H9 (cell line): ENCODE measurements at places on chromosomes 12 and 14. TPM values are rescaled to one million over a fixed set of nuclear protein-coding genes. Genes with fewer than 3 reads are reported as not detected.

GRCh38 chr12:1093166-1093751 lies 102.2 kb downstream of the ERC1 start:
- H3K27ac ChIP-seq: no peak overlapping the region
- no peaks in the 10 kb centered on the region for H3K27me3 ChIP-seq
- no peak overlapping the region for H3K4me3 ChIP-seq
- H3K36me3 ChIP-seq: no peaks in the 10 kb centered on the region

GRCh38 chr12:50162230-50162629 lies 4.9 kb downstream of the CERS5 start:
- no peak overlapping the region for H3K27ac ChIP-seq
- H3K4me3 ChIP-seq: no peak overlapping the region
- peaks cover 18% of the 10 kb centered on the region for H3K36me3 ChIP-seq
- H3K4me1 ChIP-seq: no peaks in the 10 kb centered on the region
- H3K27me3 ChIP-seq: no peaks in the 10 kb centered on the region

SYNDIG1L gene
- total RNA-seq: 0.22 and 0.33 TPM in 2 replicates

DNA sequence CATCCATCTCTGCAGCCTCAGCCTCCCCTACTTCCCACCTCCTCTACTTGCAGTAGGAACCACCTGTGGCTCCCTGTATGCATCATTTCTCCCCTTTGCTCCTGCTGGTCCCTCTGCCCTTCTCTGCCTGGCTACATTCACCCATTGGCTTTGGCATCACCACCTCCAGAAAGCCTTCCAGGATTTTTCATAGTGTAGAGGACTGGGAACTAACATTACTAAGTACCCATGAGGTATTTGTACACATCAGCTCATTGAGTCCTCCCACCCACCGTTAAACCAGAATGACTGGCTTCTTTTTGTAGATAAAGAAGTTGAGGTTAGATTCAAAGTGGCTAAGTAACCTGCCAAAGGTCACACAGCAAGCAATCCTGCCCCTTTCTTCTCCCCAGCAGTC lies 17.1 kb downstream of the SYNE3 start:
- no peaks in the 10 kb centered on the region for H3K27me3 ChIP-seq
- H3K4me1 ChIP-seq: no peaks in the 10 kb centered on the region
- no peak overlapping the region for H3K27ac ChIP-seq
- H3K4me3 ChIP-seq: no peak overlapping the region
- no peak for DNase-seq

NT5DC3 gene
- total RNA-seq: 13.3 and 13.6 TPM in 2 replicates

DNA sequence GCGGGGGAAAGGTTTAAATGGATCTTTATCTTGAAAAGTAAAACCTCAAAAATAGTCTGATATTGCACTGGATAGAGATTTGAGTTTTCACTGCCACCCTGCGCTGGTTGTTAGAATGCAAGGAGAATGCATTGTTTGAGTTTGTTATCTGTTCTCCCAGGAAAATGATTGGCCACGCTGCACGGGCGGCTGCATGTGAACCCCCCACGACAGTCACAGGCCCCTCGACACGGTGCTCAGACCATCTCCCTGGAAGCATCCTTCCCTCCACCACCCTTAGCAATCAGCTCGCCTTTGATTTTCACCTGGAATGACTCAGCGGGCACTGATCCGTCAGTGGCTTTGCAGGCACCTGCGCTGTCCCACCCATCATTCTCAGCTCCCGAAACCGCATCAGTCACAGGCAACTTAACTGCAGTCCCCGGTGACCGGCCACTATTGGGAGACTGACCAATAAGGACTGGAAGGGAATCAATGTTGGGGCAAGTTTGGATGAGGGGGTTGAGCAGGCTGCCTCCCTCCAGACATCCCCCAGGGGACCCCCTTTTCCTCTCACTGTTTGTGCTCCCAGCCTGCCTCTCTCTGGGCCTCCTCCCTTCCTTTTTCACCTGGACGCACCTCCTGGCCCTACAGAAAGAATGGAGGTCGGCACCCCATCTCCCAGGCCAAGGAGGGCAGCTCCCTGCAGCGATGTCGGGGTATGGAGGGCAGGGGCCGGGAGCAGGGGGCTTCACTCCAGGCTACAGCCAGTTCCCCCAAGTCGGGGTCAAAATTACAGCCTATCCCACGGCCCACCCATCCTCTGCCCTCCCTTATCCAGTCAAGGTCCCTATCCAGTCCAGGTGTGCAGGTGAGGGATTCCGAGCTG lies 28.5 kb upstream of the C14orf180 start:
- no peaks in the 10 kb centered on the region for H3K27me3 ChIP-seq
- H3K4me1 ChIP-seq: no peaks in the 10 kb centered on the region
- DNase-seq: no peak

DNA sequence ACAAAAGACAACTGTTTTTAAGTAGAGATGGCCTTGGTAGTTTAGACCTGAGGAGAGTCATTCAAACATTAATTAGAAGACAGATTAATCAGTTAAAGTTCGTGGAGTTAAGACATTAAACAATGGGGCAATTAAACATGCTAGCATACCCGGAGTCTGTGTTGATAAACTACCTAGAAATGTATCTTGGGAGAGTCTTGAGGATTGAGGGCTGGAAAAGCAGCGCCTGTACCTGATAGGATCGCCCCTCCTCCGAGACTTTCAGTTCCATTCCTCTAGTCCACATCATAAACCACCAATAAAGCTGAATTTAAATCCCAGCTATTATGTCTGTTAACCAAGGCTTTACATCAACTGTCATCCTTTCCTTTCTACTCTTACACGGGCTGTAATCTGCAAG lies 1.0 kb upstream of the KRAS start:
- H3K36me3 ChIP-seq: peaks cover 11% of the 10 kb centered on the region
- H3K27me3 ChIP-seq: no peaks in the 10 kb centered on the region
- no peak overlapping the region for H3K27ac ChIP-seq
- peaks cover 7% of the 10 kb centered on the region for H3K4me1 ChIP-seq
- H3K4me3 ChIP-seq: peak overlapping the region; percentile 97
- no peak for DNase-seq

DNA sequence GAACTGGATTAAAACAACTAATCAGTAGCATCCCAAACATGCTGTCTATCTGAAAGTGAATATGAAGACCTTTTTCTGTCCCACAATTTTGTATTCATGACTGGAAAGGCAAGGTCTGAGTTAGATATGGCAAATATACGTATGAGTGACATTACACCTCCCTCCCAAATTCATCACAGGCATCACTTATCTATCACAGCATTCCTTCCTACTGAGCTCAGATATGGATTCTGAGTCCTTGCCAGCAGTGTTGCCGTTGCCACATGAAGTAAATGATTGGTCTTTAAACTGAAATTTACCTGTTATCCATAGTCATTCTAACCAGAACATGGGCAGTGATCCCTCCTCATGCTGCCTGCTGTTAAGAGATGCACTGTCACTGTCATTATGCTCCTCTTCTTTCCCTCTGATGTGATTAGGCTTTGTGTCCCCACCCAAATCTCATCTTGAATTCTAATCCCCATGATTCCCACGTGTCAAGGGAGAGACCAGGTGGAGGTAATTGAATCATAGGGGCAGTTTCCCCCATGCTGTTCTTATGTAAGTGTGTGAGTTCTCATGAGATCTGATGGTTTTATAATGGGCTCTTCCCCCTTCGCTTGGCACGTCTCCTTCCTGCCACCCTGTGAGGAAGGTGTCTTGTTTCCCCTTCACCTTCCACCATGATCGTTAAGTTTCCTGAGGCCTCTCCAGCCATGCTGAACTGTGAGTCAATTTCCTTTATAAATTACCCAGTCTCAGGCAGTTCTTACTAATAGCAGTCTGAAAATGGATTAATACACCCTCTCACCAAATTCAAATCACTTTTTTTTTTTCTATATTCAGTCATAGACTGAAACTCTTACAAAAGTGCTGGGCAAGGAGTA lies 288.4 kb downstream of the NUAK1 start:
- DNase-seq: no peak
- no peaks in the 10 kb centered on the region for H3K27me3 ChIP-seq
- H3K4me1 ChIP-seq: no peaks in the 10 kb centered on the region

TMEM52B gene
- not detected in 2 replicates for total RNA-seq

CIROP gene
- not detected in 2 replicates for total RNA-seq

DNA sequence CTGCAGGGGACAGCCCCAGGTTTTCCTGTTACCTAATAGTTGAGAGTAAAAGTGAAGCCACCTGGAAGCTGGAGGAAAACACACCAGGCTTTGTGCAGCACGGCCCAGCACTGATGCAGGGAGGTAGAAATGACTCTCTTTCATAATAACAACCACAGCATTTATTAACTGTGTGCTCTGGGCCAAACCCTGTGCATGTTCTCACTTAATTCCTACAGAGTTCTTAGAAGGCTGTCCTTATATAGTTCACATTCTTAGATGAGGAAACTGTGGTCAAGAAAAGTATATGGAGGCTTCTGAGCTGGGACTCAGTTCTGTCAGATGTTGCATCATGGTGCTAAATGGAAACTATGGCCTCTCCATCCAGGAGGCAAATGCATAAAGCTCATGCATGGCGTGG lies 100.0 kb downstream of the PAPOLA start:
- H3K27me3 ChIP-seq: no peaks in the 10 kb centered on the region
- no peak overlapping the region for H3K27ac ChIP-seq
- no peaks in the 10 kb centered on the region for H3K4me1 ChIP-seq
- H3K4me3 ChIP-seq: no peak overlapping the region

TSPAN19 gene
- total RNA-seq: not detected in 2 replicates

- H3K27me3 ChIP-seq: no peaks in the 10 kb centered on the region
- no peaks in the 10 kb centered on the region for H3K4me1 ChIP-seq
These were observed 31.5 kb downstream of the HEATR5A start for GRCh38 chr14:31388687-31389413.

DNA sequence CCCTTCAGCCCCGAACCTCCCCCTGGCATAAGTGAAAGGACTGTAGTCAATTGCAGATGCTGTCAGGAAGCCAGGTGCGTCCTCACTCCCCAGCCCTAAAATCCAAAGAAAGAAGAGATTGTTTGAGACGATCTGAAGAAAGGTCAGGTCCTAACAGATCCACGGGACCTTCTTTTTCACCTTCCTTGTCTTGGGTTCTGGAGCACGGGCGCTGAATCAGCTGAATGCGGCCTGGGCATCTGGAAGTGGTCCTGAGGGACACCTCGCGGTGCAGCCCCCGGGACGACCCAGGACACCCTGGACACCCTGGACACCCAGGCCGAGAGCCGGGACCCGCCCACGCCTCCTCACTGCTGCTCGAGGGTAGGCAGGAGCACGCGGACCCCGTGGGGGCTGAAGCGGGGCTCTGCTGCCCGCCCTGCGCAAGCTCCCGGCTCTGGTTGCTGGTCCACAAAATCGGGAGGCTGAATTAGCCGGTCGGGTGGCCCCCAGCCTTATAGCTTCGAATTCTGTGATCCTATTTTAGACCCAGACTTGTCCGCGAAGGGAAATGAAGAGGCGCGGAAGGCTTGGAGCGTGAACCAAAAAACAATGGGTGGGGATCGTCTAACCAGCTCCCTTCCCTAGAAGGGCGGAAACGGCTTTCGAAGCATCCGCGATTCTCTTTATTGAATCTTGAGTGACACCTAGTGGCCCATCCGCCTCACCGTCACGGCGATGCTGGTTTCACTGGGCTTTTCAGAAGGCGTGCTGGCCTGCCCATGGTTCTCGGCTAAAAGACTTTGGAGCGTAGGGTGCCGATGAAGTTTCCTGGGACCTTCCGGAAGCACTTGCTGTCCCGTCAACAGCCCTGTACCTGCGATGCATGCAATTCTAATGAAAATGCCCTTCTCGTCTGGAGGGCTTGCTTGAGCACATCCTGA lies 46.4 kb upstream of the PLXNC1 start:
- no peaks in the 10 kb centered on the region for H3K36me3 ChIP-seq
- no peak overlapping the region for H3K27ac ChIP-seq
- H3K4me3 ChIP-seq: peak overlapping the region; percentile 78
- 0 out of 2 replicates have a peak, but pooled peaks cover 2% of the 10 kb centered on the region for H3K4me1 ChIP-seq

KRT80 gene
- total RNA-seq: 0.07 TPM in 1 of 2 replicates, not detected in the other

DNA sequence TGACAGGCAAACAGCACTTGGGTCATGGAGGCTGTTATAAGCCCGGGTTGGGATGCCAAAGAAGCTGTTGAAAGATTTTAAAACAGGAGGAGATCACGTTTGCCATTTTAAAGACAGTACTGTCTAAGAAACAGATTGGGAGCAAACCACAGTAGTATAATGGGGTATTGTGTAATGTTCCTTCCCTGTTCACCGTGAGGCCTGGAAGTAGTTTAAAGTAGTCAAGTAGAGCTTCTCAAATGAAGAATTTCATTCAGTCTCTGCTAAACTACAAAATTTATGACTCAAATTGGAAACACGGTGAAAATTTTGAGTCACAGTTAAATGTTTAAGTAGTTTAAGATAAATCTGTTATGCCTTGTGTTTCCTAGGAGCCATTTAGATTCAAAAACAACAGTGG lies 35.8 kb downstream of the ATP2A2 start:
- no peaks in the 10 kb centered on the region for H3K27me3 ChIP-seq
- DNase-seq: no peak
- H3K36me3 ChIP-seq: peaks cover 23% of the 10 kb centered on the region; the same call in 2 of the 3 replicates
- H3K4me3 ChIP-seq: no peak overlapping the region

CORO1C gene
- total RNA-seq: 154 and 164 TPM in 2 replicates

GRCh38 chr12:80766210-80766609 lies 49.5 kb downstream of the MYF5 start:
- no peaks in the 10 kb centered on the region for H3K36me3 ChIP-seq
- no peak for DNase-seq
- no peak overlapping the region; the same call in 2 of the 3 replicates for H3K4me3 ChIP-seq
- peaks cover 9% of the 10 kb centered on the region; the same call in 1 of the 2 replicates for H3K4me1 ChIP-seq
- H3K27ac ChIP-seq: no peak overlapping the region

GRCh38 chr12:90682398-90682797 lies 272.6 kb downstream of the CCER1 start:
- H3K27ac ChIP-seq: no peak overlapping the region
- no peaks in the 10 kb centered on the region for H3K4me1 ChIP-seq
- H3K4me3 ChIP-seq: no peak overlapping the region

DNA sequence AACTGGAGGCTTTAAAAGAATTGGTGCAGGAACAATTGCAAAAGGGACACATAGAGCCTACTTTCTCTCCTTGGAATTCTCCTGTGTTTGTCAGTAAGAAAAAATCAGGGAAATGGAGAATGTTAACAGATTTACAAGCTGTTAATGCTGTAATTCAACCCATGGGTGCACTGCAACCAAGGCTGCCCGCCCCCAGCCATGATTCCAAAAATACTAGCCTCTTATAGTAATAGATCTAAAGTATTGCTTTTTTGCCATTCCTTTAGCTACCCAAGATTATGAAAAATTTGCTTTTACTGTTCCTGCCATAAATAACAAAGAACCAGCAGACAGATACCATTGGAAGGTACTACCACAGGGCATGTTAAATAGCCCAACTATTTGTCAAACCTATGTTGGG lies 15.3 kb upstream of the OR8S1 start:
- no peak for DNase-seq
- H3K36me3 ChIP-seq: peaks cover 1% of the 10 kb centered on the region; the same call in 1 of the 3 replicates
- no peaks in the 10 kb centered on the region for H3K4me1 ChIP-seq

CRIP1 gene
- 6.9 and 8.8 TPM in 2 replicates for total RNA-seq
